Vagina (tissue), 2 donors: ENCODE measurements at places on chromosomes 1 and 21.

GRCh38 chr1:217472915-217473314 lies 158.0 kb downstream of the GPATCH2 start:
- no peak for DNase-seq

DNA sequence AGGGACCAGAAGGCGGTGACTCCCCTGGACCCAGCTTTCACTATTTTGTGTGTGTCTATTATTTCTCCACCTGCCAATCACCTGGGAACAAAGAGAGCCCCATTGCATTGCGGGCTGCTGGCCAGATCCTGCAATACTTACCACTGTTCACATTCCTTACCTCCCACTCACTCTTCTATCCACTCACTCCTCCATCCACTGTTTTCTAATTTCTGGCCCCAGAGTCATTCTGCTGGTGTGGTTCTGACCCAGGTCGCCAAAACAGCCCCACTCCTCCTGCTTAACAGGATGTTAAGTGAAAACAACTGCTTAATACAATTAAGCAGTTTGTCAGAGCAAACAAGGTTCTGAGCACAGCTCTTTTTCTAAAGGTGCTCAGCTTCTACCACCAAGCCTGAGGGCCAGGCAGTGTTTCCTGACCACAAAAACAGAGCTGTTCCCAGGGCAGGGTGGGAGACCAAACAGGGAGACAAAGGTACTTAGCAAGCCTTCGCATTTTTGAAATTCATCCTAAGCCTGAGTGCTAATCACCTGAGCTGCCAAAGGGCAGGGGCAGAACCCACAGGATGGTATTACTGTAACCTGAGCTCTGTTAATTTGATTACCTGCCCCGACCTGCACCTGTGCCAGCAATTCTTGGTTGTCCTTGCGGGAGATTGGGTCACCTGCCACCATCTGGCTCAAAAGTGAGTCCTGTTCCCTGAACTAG lies 38.5 kb upstream of the EFCAB14 start:
- DNase-seq: no peak

DNA sequence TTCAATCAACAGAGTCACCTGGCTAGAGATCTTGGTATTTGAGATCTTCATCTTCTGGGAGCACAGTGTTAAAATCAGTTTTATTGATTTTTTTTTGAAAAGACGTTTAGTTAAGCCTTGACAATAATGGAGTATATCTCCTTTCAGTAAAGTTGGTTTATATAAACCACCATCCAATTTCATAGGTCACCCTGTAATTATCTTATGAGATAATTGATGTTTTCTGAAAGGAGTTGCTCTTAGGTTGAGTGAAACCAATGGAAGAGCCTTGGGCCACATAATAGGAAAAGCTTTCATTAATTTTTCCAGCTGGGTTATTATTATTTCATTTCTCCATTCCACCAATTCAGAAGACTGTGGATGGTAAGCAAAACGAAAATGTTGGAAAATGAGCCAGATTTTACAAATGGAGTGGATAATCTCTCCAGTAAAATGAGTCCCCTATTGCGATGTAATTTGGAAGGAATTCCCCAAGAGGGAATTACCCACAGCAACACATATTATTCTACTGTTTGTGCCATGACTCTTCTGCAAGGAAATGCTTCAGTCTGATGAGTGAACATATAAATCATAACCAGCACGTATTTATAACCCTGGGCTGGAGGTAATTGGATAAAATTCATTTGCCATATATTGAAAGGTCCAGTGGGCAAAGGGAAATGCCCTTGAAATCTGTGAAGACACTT lies 46.2 kb upstream of the TINAGL1 start:
- no peak for DNase-seq

DNA sequence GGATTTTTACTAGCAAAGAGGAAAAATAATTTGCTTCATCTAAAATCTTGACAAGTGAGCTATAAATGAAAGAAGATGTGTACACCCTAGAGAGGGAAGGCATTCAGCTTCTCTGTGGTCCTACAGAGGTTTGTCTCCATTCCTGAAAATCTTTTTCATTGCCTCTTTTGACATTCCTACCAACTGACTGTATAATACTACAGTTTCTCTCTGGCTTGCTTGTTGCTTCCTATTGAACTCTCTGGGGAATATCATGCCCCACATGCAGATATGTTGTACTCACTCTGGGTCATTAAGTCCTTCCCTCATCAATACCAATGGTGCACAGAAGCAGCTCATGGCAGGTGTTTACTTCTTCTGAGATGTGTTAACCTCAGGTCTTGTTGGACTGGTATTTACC lies 371.2 kb upstream of the PLXNA2 start:
- no peak for DNase-seq

DNA sequence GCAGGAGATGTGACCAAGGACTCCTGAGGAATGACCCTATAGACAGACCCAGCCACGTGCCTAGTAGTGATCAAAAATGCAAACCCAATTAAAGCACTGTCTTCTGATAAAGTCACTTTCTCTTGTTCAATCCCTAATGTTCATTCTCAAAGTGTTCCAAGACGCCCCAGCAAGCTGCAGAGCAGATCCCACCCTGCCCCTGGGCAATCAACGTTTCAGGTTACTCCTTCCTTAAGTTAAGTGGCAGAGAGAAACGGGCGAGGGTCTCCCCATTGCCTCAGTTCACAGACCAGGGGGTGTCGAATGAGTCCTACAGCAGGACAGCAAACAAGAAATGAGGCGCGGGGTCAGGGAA lies 699 bp upstream of the RGS2 start:
- DNase-seq: no peak

DNA sequence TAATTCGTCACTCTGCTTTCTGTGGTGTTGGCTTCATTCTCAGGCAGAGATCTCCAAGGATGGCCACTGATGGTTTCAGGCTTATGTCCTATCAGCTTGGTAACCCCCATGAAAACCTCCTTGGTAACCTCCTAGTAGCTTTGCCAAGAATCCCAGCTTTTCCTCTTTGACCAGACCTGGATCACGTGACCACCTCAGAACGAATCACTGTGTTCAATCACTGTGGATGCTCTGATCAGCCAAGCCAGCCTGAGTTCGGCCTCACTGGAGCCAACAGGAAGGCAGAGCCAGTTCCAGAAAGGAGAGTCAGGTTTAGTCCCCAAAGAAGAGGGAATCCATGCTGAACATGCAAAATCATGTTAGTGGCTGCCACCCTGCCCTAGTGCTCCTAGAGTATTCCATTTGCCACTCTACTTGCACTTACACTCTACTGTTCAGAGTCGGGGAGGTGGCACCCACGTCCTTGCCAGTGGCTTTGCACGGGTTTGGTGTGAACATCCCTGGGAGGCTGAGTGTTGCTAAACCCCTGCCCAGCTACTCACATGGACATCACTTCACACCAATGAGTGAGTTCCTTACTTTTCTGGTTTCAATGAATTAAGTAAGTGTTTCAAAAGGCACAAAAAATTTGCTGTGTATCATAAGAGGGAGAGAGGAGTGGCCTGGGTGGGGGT lies 33.5 kb upstream of the SSBP3 start:
- DNase-seq: no peak

- DNase-seq: no peak
Observed at GRCh38 chr1:115411371-115412063, 73.5 kb upstream of the NGF start.

- DNase-seq: no peak
Observed at GRCh38 chr21:42733874-42734273, 80.5 kb downstream of the PDE9A start.

DNA sequence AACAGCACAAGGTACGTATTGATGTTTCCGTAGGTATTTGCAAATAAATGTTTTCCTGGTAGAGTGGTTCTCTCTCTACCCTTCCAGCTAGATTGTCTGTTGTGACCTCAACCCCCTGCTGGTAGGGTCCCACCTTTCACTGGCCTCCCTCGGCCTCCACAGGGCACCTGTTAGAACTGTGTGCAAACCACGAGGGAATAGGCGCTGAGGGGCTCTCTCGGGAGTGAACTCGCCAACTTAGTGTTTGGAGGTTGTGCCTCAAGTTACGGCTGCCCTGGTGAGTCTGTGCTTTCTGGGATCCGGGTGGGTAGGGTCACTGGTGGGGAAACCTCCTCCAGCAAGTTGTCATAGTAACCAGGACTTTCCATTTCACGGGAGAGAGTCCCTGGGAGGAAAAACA lies 204.7 kb upstream of the EDN2 start:
- no peak for DNase-seq

DNA sequence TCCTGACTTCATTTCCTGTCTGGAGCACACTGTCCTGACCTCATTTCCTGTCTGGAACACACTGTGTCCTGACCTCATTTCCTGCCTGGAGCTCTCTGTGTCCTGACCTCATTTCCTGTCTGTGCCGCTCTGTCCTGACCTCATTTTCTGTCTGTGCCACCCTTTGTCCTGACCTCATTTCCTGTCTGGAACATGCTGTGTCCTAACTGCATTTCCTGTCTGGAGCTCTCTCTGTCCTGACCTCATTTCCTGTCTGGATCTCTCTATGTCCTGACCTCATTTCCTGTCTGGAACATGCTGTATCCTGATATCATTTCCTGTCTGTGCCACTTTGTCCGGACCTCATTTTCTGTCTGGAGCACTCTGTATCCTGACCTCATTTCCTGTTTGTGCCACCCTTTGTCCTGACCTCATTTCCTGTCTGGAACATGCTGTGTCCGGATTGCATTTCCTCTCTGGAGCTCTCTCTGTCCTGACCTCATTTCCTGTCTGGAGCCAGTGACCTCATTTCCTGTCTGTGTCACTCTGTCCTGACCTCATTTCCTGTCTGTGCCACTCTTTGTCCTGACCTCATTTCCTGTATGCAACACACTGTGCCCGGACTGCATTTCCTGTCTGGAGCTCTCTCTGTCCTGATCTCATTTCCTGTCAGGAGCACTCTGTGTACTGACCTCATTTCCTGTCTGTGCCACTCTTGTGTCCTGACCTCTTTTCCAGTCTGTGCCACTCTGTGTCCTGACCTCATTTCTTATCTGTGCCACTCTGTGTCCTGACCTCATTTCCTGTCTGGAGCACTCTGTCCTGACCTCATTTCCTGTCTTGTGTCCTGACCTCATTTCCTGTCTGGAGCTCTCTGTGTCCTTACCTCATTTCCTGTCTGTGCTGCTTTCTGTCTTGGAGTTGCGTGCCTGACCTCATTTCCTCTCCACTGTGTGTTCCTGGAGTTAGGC lies 27.6 kb downstream of the SKI start:
- no peak for DNase-seq

DNA sequence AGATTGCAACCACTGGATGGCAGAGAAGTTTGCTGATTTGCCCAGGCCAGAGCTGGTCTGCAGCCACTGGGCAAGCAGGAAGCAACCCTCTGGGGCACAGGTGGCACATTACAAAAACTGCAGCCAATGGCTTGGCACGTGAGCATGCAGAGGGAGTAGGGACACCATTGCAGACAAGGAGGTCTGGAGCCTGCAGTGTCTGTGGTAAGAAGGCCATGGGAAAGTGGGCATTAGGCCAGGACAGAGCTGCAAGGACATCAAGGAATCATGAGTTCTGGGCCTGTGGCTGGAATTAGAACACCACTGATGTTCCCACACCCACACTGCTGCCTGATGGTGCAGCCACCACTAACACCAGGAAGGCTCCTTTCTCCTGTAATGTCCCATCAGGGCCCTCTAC lies 113.0 kb downstream of the TSEN15 start:
- DNase-seq: no peak

GRCh38 chr1:174875306-174875705 lies 124.4 kb upstream of the CACYBP start:
- DNase-seq: no peak

DNA sequence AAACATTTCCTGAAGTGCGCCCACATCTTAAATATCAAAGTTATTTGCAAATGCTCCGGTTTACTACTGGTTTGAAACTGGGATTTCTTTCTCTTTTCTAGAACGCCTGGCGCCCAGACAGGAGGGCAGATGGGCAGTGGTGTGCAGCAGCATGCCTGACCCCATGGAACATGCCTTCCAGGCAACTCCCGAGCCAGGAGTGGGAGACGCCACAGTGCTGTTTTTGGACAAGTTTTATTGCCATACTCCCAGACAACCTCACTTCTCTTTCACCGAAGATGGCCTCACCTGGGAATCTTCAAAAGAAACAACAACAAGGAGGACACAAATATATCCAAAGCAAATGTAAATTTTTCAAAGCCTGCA lies 21.5 kb downstream of the UBE2G2 start:
- no peak for DNase-seq

- DNase-seq: no peak
Observed at GRCh38 chr1:87951852-87952251, 623.2 kb downstream of the LMO4 start.

DNA sequence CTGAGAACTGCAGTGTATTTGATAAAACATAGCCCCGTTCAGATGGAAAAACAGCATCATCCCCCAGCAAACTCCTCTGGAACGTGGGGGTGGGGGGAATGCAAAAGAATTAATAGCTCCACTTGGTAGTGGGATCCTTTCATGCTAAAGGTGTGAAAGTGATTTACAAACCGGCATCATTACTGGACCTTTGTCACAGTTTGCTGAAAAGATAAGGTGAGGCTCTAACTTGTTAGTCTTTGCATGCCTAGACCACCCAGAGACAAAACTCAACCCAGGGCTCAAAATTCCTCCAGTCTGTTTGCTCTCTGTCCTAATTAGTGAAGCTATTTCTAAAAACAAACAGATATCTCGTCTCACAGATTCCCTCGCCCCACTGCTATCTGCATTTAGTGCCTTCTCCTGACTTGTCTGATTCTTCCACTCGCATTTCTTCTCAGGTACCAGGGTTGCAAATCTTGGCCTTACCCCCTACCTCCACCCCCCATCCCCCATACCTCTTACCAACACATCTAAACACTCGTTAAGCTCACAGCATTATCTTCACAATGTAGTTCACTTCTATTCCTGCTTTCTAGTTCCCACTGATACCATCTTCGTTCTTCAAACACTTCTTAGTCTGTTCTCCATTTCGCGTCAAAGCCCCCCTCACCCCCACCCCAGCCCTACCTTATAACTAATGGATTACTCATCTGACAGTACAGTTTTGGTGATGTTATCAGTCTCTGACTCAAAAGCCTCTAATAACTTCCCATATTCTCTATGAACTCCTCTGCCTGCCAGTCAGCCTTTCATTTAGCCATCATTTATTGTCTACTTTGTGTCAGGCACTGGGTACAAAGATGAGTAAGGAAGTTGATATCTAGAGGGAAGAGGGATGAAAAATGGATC lies 11.8 kb downstream of the IER5 start:
- DNase-seq: no peak

- no peak for DNase-seq
Observed at GRCh38 chr1:46295306-46295705, 8.1 kb downstream of the LRRC41 start.

- no peak for DNase-seq
Observed at GRCh38 chr1:88961647-88962275, 30.7 kb downstream of the KYAT3 start.

DNA sequence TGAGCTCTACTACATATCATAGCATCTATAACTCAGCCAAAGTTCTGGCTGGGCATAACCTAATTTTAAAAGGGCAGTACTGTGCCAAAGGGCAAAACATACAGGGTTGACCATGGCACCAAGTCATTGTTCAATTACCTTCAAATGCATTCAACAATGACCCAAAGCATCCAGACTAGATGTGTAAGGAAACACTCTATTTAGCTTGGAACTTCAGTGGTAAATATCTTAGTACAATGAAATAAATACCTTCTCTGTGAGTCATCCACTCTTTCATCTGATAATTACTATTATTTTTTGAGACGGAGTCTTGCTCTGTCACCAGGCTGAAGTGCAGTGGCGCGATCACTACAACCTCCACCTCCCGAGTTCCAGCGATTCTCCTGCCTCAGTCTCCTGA lies 70.0 kb downstream of the NVL start:
- DNase-seq: no peak
